ENCODE measurements at places on chromosomes 4 and X.

- DNase-seq, result no peak
Observed at GRCh38 chrX:40358994-40359393, 221.8 kb upstream of the ATP6AP2 start.

DNA sequence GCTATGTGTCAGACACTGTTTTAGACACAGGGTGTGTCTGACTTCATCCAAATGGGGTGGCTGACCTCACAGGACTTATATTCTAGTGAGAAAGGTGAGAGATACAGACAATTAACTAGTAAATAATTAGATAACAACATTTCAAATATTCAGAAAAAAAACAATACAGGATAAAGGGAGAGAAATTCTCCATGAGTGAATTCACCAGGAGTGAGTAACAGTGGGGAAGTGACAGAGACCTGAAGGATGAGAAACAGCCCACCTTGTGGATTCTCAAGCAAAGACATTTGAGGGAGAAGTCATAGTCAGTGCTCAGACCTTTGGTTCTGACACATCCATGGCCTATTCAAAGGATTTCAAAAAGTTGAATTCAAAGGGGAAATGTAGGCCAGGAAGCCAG lies 627.9 kb downstream of the IQCM start:
- DNase-seq, result no peak

GRCh38 chrX:123298026-123298425 lies 113.9 kb downstream of the GRIA3 start:
- DNase-seq, result no peak

- DNase-seq, result no peak
Observed at GRCh38 chr4:171648926-171649325, 164.3 kb upstream of the GALNTL6 start.

DNA sequence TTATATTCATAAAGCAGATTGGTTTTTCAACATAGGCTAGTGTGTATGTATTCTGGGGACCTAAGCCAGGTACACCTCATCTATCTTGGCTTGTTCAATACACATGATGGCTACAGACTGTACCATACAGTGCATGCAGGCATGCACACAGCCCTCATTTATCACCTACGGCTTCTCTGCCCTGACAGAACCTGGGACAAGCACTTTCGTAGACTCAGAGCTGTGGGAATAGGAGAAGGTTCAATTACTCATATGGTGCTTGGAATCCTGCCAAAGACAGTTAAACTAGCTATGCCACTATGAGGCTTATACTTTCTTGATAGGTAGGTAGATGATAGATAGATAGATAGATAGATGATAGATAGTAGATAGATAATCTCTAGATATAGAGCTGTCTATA lies 457.2 kb downstream of the GALNTL6 start:
- no peak for DNase-seq

DNA sequence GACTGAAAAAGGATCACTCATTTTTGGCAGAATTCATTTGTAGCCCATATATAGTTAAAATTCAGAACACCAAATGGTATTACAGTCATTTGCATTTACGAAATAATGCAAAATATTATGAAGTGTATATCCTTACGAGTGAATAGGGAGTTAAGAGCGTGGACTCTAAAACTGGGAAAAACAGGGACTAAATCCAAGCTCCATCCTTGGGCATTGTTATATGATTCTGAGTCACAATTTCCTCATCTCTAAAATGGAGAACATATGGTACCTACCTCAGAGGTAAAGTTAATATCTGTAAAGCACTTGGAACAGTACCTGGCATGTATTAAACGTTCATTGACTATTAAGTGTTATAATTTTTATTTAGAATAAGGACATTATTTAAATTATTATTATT lies 106.3 kb downstream of the ZAR1 start:
- DNase-seq, result no peak

- DNase-seq, result no peak
Observed at GRCh38 chr4:140861359-140862176, 105.4 kb upstream of the TBC1D9 start.

- no peak for DNase-seq
Observed at GRCh38 chrX:107154787-107155620, 36.4 kb upstream of the RBM41 start.

DNA sequence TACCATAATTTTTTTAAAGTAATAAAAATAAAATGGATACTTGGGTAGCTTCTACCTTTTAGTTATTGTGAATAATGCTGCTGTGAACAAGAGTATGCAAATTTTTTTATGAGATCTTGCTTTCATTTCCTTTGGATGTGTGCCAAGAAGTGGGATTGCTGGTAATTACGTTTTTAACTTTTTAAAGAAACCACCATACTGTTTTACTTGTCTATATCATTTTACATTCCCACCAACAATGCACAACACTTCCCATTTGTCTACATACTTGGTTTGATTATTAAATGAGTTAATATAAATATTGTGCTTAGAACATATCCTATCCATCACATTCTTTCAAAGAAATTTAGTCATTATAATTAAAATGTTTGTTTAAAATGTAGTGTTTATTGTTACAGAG lies 3.9 kb upstream of the SULT1B1 start:
- DNase-seq, result no peak

GRCh38 chr4:13118633-13119032 lies 365.5 kb downstream of the RAB28 start:
- DNase-seq, result no peak

DNA sequence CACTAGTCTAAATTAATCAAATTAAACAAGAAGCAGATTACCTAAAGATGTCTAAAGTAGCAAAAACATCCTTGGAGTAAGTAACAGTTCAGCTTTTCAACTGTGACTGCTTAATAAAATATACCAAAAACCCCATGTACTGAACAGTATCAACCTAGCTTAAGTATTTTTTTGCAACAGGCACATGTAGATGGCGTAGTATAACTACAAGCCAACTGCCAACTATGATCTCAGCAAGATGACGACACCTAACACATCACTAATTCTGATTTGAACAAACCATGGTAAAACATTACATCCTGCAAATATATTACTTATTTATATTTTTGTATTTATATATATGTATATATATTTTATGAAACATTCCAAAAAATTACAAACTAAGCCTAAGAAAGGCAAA lies 24.5 kb downstream of the DHX15 start:
- DNase-seq, result no peak

All from ecto neural progenitor cell (in vitro differentiated cells).